ENCODE measurements at places on chromosomes 6 and 20. TPM values are rescaled to one million over a fixed set of nuclear protein-coding genes. Genes with fewer than 3 reads are reported as not detected.

PRL gene
- not detected for total RNA-seq

NKX2-4 gene
- total RNA-seq: not detected

ZBP1 gene
- total RNA-seq: not detected

RAB44 gene
- total RNA-seq: not detected

BPI gene
- 0.68 TPM for total RNA-seq

NKAIN2 gene
- 37.9 TPM for total RNA-seq

HLA-DPA1 gene
- total RNA-seq: 1.2 TPM

GRCh38 chr6:152121910-152122309, 314.4 kb downstream of the ESR1 start:
- H3K36me3 ChIP-seq: peaks cover 37% of the 10 kb centered on the region
- H3K4me1 ChIP-seq: peaks cover 7% of the 10 kb centered on the region
- no peak overlapping the region for H3K27ac ChIP-seq
- DNase-seq: no peak
- H3K27me3 ChIP-seq: no peaks in the 10 kb centered on the region

GRCh38 chr20:16311756-16312155, 261.5 kb downstream of the KIF16B start:
- no peak overlapping the region for H3K4me3 ChIP-seq
- H3K36me3 ChIP-seq: peaks cover 7% of the 10 kb centered on the region

GRCh38 chr6:132128424-132128823, 177.3 kb upstream of the CCN2 start:
- no peaks in the 10 kb centered on the region for H3K27me3 ChIP-seq
- no peaks in the 10 kb centered on the region for H3K36me3 ChIP-seq
- no peak overlapping the region for H3K27ac ChIP-seq
- no peak overlapping the region for H3K4me3 ChIP-seq

DNA sequence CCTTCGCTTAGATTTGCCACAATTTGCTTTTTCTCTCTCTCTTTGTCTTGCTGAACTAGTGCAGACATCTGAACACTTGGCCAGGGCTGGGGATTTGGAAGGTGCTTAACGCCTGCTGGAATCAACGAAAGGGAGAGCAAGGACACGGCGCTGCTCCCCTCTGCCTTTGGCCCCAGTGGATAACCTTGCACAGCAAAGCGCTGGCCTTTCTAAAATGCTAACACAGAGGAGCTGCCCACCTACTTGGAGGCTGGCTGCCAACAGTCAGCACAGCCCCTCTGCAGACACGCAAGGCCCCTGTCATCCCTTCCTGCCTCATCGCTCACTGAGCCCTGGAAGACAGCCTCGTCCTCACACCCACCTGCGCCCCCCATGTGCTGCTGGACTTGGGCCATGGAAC, 37.5 kb downstream of the C20orf203 start:
- H3K4me1 ChIP-seq: peaks cover 30% of the 10 kb centered on the region
- H3K36me3 ChIP-seq: no peaks in the 10 kb centered on the region
- H3K27ac ChIP-seq: peak overlapping the region; percentile 73
- DNase-seq: no peak
- no peaks in the 10 kb centered on the region for H3K27me3 ChIP-seq

- H3K36me3 ChIP-seq: no peaks in the 10 kb centered on the region
- H3K4me3 ChIP-seq: no peak overlapping the region
- no peak for DNase-seq
- H3K27me3 ChIP-seq: peaks cover 5% of the 10 kb centered on the region
Measured at GRCh38 chr20:51185277-51185676, 162.4 kb upstream of the KCNG1 start.

DNA sequence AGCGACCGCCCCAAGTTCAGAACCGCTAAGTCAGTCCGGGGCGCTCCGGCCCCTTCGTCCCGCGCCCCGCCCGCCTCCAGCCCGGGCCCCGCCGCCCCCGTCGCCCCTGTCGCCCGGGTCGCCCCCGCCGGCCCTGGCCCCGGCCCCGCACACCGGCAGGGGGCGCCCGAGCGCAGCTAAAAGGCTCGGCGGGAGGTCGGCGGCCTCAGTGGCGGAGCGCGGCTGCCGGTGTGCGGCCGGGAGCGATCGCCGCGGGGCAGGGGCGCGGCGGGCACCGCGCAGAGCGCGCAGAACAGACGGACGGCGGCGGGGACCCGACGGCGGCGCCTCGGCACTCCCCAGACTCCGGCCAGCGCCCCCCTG, at the start of gene FNDC1:
Gene FNDC1 (plus strand): TSS at position 208 of the 363 bp plus-strand sequence. CDS start 197 bp downstream, outside the sequence.
- H3K27me3 ChIP-seq: peaks cover 7% of the 10 kb centered on the region
- peak within 1 kb of the TSS; percentile 92 for H3K27ac ChIP-seq
- H3K36me3 ChIP-seq: peaks cover 2% of the 10 kb centered on the region
- peaks cover 55% of the 10 kb centered on the region for H3K4me1 ChIP-seq

- peak overlapping the region; percentile 45 for H3K27ac ChIP-seq
- H3K27me3 ChIP-seq: no peaks in the 10 kb centered on the region
- no peaks in the 10 kb centered on the region for H3K36me3 ChIP-seq
Measured at GRCh38 chr6:113647143-113647889, 209.8 kb upstream of the MARCKS start.

DNA sequence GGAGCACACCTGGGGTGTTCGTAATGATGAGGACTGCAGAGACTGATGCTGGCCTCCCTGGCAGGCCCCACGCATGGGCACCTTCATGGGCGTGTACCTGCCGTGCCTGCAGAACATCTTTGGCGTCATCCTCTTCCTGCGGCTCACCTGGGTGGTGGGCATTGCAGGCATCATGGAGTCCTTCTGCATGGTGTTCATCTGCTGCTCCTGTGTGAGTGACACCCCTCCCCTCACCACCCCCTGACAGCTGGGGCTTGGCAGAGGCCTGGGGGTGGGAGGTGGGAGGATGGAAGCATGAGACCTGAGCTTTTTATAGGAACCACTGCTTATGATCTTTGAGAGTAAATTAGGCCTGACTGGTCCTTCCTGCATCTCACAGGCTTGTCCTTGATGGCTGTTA, 6.7 kb downstream of the SLC12A5 start:
- H3K4me1 ChIP-seq: no peaks in the 10 kb centered on the region
- H3K27ac ChIP-seq: no peak overlapping the region
- no peak overlapping the region for H3K4me3 ChIP-seq
- H3K27me3 ChIP-seq: peaks cover 61% of the 10 kb centered on the region
- no peaks in the 10 kb centered on the region for H3K36me3 ChIP-seq
- no peak for DNase-seq

DNA sequence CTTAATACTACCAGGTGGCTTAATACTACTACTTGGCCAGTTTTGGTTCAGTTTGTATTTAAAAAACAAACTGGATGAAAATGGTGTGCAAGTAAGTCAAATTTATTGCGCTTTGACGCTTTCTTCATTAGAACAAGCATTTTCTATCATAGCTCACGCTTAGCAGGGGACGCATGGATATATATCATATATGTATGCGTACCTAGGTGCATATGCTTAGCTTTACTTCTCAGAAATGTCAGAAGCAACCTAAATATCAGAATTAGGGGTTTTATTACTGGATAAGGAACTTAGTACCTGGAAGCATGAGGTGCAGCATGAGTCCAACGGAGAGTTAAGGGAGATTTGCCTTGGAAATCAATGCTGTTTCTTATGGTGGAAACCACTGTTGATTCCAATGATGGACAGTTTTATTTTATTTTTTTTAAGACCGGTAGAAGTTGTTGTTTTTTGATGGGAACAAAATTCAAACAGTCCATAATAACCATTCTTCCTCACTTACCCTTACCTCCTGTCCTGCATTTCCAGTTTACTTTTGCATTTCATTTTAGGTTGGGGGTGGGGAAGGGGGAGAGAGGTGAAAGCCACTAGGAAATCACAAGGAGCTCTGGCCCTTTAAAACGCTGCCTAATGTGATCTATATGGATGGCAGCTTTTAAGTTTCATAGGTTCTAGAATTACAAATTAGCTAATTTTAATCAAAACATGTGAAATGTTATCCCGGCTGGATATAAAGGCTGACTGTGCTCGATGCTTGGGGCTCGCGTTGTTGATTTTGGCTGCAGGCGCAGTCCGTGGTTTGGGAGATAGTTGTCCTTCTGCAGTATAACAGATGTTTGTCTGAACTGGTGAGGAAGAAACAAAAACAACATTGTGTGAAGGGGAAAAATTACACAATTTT, 2.1 kb downstream of the SOBP start:
- no peaks in the 10 kb centered on the region for H3K36me3 ChIP-seq
- H3K27ac ChIP-seq: no peak overlapping the region
- DNase-seq: no peak
- H3K4me3 ChIP-seq: no peak overlapping the region
- H3K4me1 ChIP-seq: peaks cover 35% of the 10 kb centered on the region

GRCh38 chr6:112946051-112946450, 598.9 kb downstream of the RFPL4B start:
- H3K4me3 ChIP-seq: no peak overlapping the region
- DNase-seq: no peak
- H3K36me3 ChIP-seq: peaks cover 2% of the 10 kb centered on the region
- peaks cover 22% of the 10 kb centered on the region for H3K4me1 ChIP-seq
- no peaks in the 10 kb centered on the region for H3K27me3 ChIP-seq
- no peak overlapping the region for H3K27ac ChIP-seq

GRCh38 chr6:87738000-87738399, 36.0 kb upstream of the AKIRIN2 start:
- DNase-seq: no peak
- H3K27ac ChIP-seq: no peak overlapping the region
- no peaks in the 10 kb centered on the region for H3K4me1 ChIP-seq
- no peak overlapping the region for H3K4me3 ChIP-seq
- H3K27me3 ChIP-seq: no peaks in the 10 kb centered on the region
- no peaks in the 10 kb centered on the region for H3K36me3 ChIP-seq

DNA sequence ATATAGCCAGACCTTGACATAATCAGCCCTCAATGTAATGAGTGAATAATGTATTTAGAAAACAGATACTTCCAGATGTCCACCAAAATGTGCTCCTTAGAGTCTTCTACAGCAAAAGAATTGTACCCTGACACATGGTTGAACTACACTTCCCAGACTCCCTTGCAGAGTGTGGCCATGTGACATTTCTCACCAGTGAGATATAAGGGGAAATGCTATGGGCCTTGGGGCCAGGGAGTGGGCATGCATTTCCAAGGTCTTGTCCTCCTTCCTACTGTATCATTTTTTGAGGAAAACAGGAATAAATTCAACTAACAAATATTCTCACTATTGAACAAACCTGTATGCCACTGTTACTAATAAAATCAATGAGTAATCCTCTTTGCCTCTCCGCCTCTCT, 211.4 kb upstream of the SMLR1 start:
- no peak overlapping the region for H3K4me3 ChIP-seq

GRCh38 chr6:107021446-107022185, 6.4 kb upstream of the MTRES1 start:
- peaks cover 6% of the 10 kb centered on the region for H3K4me1 ChIP-seq
- no peak overlapping the region for H3K4me3 ChIP-seq
- H3K27me3 ChIP-seq: no peaks in the 10 kb centered on the region
- H3K36me3 ChIP-seq: no peaks in the 10 kb centered on the region

DNA sequence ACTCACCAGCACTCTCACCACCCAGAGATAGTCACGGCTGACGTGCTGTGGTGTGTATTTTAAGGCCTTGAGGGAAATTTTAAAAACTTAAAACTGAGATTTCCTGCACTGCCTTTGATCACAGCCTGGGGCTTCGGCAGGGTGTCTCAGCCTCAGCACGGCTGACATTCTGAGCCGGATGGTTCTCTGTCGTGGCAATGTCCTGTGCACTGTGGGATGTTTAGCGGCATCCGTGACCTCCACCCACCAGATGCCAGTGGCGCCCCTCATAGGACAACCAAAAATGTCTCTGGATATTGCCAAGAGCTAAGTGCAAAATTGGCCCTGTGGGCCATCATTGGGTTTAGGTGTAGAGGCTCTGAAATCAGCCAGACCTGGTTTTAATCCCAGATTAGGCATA, 142.2 kb upstream of the KCNG1 start:
- peaks cover 5% of the 10 kb centered on the region for H3K4me1 ChIP-seq
- no peak overlapping the region for H3K27ac ChIP-seq
- no peak for DNase-seq
- H3K4me3 ChIP-seq: no peak overlapping the region
- peaks cover 17% of the 10 kb centered on the region for H3K27me3 ChIP-seq
- no peaks in the 10 kb centered on the region for H3K36me3 ChIP-seq

- H3K27me3 ChIP-seq: peaks cover 25% of the 10 kb centered on the region
- no peak overlapping the region for H3K27ac ChIP-seq
- H3K36me3 ChIP-seq: no peaks in the 10 kb centered on the region
- H3K4me3 ChIP-seq: no peak overlapping the region
- H3K4me1 ChIP-seq: peaks cover 2% of the 10 kb centered on the region
- DNase-seq: no peak
Measured at GRCh38 chr20:40895182-40895581, 133.4 kb upstream of the TOP1 start.

DNA sequence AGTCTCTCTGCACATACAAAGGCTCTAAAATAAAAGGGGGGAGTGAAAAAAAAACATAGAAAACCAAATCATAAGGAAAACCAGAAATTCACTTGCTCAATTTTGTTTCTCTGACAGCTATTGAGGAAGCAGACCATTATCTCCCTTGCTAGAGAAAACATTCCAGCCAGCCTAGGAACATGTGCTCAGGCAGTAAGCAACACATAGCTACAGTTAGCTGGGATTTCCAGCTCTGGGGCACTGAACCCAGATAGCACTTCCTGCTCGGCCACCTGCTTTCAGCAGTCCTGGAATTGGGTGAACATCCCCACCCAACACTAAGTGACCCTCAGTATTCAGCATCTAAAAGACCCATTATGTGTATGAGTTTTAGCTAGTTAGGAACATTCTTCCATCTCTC, 61.3 kb downstream of the TNFRSF21 start:
- no peaks in the 10 kb centered on the region for H3K27me3 ChIP-seq
- H3K36me3 ChIP-seq: no peaks in the 10 kb centered on the region
- no peak overlapping the region for H3K4me3 ChIP-seq

DNA sequence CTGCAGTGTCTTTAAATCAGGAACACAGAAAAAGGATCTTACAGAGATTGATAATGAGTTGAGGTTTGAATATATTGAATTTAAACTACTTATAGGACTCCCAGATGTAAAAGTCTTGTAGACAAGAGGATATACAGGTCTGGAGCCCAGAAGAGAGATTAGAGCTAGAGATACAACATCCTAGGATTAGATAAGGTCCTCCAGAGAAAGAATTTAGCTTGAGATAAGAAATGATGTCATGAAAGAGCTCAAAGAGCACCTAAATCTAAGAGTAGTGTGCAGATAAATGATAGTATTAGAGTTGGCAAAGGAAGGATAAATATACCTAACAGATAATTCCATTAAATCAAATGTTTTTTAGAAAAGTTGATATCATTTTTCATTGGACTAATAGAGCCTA, 23.9 kb downstream of the EPM2A start:
- no peaks in the 10 kb centered on the region for H3K27me3 ChIP-seq
- DNase-seq: no peak
- H3K4me1 ChIP-seq: peaks cover 1% of the 10 kb centered on the region

DNA sequence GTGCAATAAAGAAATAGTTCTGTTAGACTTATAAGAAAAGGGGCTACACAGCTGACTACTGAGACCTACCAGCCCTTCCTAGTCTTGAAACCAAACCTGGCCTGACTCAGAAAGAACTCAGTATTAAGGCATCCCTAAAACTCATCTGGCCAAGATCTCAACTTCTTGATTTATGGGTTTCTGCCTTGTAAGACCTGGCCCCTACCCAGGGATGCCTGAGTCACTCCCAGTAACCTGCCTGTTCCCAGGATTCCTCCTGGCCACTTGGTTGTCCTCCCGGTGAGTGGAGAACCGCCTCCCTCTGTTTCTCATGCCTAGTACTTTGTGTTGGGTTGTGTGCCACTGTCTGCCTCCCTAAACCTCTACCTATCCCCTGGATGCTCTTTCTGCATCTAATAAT, 189.4 kb upstream of the PREP start:
- H3K4me3 ChIP-seq: no peak overlapping the region
- H3K36me3 ChIP-seq: no peaks in the 10 kb centered on the region
- no peak for DNase-seq
- H3K27me3 ChIP-seq: no peaks in the 10 kb centered on the region

GRCh38 chr20:8212286-8212685, 80.2 kb downstream of the PLCB1 start:
- no peak overlapping the region for H3K4me3 ChIP-seq
- no peaks in the 10 kb centered on the region for H3K36me3 ChIP-seq
- peaks cover 2% of the 10 kb centered on the region for H3K27me3 ChIP-seq

Data from chondrocyte (in vitro differentiated cells).